Astrocyte of the cerebellum (primary cell): ENCODE measurements at places on chromosomes 7 and 10.
A peak's percentile ranks its signal among the peaks of the same experiment; 100 is the strongest.

- no peak for DNase-seq
Measured at GRCh38 chr10:131032329-131033165, 279.0 kb downstream of the TCERG1L start.

GRCh38 chr7:107486041-107486440, 16.2 kb downstream of the GPR22 start:
- DNase-seq, result no peak

DNA sequence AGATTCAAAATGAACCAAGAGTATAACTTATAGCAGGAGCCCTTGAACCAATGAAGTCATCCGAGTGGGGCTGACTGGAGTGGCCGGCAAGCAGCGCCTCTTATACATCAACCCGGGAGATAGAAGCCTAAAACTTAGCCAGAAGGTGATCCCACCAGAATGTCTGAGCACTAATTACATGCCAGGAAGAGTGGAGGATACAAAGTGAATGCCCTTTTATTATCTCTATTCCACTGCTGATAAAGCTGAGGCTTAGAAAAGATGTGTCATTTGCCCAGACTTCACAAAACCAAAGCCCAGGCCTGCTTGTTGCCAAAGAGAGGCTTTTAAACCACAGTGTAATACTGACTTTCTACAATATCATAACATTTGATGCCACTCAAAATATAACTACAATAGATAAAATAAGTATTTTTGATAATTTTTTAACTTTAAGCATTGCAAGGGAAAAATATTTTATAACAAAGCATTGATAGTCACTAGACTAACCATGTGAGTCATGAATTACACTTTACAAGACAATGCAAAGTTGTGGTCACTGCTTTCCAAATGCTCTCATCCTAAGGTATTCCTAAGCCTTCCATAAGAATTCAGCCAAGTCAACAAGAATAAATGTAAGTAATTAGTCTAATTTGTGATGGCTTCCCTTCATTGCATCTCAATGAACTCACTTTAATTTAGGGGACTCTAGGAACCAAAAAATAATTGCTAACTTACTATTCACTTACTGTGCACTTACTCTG, 58.6 kb upstream of the ARID5B start:
- peak; percentile 49 for DNase-seq

GRCh38 chr10:88934900-88935672, 17.5 kb downstream of the ACTA2 start:
- peak; percentile 80 for DNase-seq

GRCh38 chr7:70426249-70426880, 705.6 kb upstream of the GALNT17 start:
- no peak for DNase-seq

GRCh38 chr7:495326-495725, 24.3 kb downstream of the PDGFA start:
- no peak for DNase-seq

DNA sequence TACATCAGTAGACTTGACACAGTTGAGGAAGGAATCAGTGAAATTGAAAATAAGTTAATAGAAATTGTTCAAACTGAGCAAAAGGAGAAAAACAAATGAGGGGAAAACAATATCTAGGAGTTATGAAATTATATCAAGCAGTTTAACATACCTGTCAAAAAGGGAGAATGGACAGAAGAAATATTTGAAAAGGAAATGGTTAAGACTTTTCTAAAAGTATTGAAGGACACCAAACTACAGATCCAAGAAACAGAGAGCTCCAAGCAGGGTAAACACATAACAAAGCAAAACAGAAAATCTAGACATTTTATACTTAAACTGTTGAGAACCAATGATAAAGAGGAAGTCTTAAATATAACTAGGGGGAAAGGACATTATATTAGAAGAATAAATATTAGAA, 8.6 kb upstream of the GIMAP5 start:
- DNase-seq, result no peak

GRCh38 chr10:97821308-97822038, 28.2 kb upstream of the GOLGA7B start:
- DNase-seq, result no peak

GRCh38 chr7:14096159-14096558, 106.7 kb upstream of the ETV1 start:
- DNase-seq, result no peak

DNA sequence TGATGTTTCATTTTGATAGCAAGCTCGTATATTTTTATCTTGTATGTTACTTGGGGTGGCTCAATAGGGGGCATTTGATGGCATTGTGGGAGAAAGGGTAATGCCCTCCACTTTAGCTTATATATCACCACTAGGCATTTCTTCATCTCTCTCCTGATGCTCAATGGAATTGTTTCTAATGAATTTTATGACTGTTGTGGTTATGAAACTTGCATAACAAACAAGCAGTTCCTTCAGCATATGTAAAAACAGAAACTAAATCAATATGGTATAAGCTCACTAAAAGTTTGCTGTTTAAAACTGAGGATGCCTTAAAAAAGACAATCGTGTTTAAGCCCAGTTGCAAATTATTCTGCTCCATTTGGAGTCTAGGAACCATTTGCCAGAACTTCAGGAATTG, 75.5 kb downstream of the CDK14 start:
- DNase-seq, result no peak

DNA sequence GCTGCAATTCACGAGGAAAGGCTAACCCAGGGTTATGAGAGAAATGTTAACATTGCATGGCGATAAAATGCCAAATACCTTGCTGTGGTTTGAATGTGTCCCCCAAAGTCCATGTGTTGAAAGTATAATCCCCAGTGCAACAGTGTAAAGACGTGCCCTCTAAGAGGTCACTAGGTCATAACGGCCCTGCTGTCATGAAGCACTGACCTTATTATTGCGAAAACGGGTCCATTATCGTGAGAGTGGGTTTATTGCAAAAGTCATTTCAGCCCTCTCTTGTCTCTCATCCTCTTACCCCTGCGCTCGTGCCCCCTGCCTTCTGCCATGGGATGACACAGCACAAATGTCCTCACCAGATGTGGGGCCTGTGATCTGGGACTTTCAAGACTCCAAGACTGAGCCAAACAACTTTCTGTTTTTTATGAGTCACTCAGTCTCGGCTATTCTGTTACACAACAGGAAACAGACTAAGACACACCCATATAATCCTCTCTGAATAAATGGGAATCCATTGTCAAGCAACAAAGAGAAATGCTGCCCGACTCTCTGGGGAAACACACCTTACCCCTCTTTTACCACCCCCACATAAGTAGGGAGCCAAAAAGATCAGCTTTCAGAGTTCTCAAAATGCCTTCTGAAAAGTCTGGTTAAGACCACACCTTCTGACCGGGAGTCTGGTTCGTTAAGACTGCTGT, 73.1 kb upstream of the UCN3 start:
- no peak for DNase-seq

- DNase-seq, result peak; percentile 44
Measured at GRCh38 chr7:73734619-73735527, 3.7 kb downstream of the ABHD11 start.

GRCh38 chr7:24384362-24385030, 100.5 kb downstream of the NPY start:
- no peak for DNase-seq

DNA sequence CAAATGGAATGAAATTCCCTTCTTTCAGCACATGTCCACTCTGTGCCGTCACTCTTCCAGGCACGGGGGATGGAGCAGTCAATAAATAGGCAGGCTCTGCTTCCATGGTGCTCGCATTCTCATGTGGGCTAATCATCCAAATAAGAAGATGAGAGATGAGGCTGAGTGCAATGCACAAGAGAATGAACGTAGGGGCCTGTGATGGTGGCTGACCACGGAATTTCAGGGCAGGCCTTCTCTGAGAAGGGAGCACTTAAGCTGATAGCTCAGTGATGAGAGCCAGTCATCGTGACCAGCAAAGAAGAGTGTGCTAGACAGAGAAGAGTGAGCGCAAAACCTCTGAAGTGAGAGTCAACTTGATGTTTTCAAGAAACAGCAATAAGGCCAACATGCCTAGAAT, 47.9 kb downstream of the TAF3 start:
- DNase-seq, result no peak

GRCh38 chr7:155291045-155291530, 6.6 kb upstream of the INSIG1 start:
- DNase-seq, result no peak

- no peak for DNase-seq
Measured at GRCh38 chr10:108662975-108663374, 1260.3 kb downstream of the XPNPEP1 start.
